GM10248 (cell line): ENCODE measurements at places on chromosomes 11 and 22.

GRCh38 chr11:2275334-2276279 is 5.2 kb upstream of the ASCL2 start:
- DNase-seq, result no peak

GRCh38 chr22:19864538-19865106 is 9.9 kb upstream of the GNB1L start:
- DNase-seq, result no peak

DNA sequence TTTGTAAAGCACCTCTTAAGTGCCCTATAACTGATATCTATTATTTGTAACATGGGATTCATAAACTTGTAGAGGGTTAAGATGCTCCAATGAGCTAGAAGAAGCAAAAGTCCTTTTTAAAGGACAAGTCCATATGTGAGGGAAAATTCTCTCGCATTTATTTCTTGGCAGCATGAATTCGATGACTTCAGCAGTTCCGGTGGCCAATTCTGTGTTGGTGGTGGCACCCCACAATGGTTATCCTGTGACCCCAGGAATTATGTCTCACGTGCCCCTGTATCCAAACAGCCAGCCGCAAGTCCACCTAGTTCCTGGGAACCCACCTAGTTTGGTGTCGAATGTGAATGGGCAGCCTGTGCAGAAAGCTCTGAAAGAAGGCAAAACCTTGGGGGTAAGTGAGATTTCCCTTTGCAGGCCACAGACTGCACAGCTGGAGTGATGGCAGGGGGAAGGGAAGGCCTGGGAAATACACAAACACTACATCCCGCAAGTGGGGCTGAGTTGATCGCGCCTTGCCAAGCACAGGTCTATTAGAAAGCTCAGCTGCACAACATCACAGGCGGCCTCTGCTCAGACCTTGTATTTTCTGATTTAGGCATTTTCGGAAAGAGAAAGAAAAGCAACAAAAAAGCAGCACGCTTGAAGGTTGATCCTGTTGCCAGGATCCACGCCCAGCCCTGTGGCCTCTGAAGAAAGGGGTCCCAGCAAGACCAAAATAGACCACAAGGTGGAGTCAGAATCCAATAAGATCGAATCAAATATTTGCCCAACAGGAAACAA is 1.5 kb downstream of the MS4A8 start:
- peak; percentile 45 for DNase-seq

- DNase-seq, result peak; percentile 75
These were observed 21.5 kb downstream of the BIRC2 start for GRCh38 chr11:102368472-102368871.

DNA sequence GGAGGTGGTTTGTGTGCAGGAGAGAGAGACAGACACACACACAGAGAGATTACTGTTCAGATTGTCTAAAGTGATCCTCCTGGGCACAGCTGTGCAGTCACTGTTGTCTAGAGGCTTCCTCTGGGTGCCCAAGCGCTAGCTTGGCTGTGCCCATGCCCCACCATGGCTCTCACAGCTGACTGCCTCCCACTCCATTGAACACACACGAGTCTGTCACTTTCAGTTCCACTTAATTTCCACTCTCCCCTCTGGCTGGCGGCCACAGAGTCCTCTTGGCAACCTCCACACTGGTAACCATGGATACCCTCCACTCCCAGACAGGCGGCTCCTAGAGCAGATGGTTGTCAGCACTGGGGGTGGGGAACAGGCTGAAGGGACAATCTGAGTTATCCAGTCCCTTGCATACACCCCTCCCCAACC is 29.1 kb downstream of the MAP6 start:
- DNase-seq, result no peak

DNA sequence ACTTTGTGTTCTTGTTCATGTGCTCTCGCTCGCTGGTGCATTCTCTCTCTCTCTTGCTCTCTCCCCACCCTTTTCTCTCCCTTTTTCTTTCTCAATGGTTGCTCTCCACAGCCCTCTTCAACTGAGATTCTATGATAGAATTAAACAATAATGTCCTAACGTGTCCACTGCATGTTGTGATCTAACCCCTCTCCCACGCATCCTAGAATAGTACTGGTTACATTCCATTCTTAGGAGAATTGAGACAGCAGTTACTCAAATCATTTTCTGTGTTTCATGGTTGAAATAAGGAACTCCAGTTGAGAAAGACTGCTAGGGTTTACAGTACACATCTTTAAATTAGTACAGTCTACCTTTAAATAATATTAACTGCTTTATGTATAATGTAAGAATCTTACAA is 318.1 kb upstream of the PITPNB start:
- DNase-seq, result no peak

DNA sequence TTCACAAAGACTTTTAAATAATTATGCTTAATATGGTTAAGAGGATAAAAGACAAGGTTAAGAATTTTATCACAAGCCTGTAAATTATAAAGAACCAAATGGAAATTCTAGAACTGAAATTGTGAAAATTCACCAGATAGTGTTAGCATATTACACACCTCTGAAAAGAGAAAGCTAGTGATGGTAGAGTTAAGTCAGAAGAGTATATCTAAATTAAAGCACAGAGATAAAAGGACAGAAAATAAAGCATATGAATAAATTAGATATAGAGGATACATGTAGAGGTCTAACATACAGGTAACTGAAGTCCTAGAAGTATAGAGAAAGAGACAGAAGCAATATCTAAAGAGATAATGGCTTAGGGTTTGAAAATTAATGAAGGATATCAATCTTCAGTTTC is 4.2 kb upstream of the CLTCL1 start:
- no peak for DNase-seq

GRCh38 chr11:70068345-70068744 is 9.8 kb upstream of the ANO1 start:
- DNase-seq, result no peak

DNA sequence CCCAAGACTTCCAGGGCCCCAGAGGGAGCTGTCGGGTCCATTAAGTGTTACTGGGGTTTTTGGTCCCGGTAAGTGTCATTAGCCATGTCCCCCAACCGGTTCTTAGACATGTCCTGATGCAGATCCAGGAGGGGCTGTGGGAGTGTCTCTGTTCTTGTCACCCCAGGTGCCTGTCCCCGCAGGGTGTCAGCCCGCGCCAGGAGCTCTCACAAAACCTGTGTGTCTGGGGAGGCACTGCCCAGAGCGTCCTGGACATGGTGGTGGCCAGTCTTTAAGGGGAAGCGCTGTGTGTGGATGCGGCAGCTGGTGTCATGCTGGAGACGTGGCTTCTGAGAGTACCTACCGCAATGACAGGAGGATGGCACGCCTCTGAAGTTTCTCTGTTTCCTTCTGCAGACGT is 12.5 kb upstream of the PARVG start:
- DNase-seq, result no peak

GRCh38 chr22:38080850-38081635 is 2.9 kb downstream of the SLC16A8 start:
- no peak for DNase-seq

- DNase-seq, result peak; percentile 27
These were observed 1.3 kb upstream of the KDM2A start for GRCh38 chr11:67117672-67118180.

- no peak for DNase-seq
These were observed 265.7 kb downstream of the JRKL start for GRCh38 chr11:96655474-96655873.

DNA sequence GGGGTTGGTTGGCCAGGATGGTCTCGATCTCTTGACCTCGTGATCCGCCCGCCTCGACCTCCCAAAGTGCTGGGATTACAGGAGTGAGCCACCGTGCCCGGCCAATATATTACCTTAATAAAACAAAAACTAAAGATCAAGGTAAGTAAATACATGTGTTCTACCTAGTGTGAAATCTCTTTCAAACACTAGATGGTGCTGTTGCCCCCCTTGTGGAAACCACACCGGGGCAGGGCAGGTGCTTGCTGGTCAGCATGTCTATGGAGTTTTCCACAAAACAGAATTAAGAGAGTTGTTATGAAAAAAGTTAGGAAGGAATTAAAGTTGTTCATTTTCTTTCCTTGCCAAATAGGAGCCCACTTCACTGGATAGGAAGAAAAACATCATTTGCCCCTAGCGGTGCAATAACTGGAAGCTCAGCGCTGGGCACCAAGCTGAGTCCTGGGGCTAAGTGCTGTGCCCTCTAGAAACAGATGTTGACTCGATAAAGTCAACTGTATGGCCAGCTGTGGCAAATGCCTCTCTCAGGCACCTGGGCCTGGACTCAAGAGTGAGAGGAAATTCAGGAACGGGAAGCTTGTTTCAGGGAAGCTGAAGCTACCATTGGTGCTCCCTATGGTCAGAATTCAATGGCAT is 6.3 kb upstream of the KCNJ5 start:
- peak; percentile 73 for DNase-seq

DNA sequence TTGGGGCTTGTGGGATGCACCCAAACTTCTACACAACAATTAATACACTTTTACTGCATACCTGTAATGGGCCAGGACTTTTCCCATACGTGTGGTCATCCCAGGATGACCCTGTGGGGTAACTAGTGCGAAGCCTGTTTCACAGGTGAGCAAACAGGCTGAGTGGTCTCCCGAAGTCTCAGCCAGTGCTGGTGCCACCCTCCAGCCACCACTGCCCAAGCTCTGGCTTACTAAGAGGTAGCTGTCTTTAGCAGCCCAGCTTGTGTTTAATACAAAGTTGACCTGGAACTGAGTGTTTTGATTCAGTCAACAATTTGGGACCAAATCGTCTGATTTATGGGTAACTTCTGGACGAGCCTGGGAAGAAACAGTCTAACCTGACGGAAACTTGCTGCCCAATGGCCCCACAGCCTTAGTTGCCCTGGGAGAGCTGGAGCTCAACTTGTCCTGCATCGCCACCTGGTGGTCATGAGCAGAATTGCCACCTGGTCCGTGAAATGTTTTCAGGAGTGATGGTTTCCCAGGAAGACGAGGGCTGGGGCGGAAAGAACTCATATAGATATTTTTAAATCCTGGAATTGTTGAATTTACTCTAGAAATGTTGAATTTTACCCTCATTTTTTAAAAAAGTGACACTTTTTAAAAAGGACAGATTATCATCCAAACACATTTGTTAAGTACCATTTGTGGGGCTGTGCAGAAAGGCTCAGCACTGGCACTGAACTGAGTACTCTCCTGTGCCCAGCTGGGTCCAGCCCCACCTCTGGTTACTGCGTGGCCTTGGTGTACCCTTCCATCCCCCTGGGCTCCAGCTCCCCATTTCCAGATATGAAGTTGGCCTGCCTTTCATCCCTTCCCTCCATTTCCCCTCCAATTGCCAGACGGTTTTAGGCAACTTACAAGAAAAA is 95.5 kb upstream of the PARVA start:
- peak; percentile 82 for DNase-seq

GRCh38 chr11:2483426-2483825 is 38.6 kb downstream of the KCNQ1 start:
- DNase-seq, result no peak

- no peak for DNase-seq
These were observed 308.0 kb upstream of the ZC3H12C start for GRCh38 chr11:109785198-109785597.

DNA sequence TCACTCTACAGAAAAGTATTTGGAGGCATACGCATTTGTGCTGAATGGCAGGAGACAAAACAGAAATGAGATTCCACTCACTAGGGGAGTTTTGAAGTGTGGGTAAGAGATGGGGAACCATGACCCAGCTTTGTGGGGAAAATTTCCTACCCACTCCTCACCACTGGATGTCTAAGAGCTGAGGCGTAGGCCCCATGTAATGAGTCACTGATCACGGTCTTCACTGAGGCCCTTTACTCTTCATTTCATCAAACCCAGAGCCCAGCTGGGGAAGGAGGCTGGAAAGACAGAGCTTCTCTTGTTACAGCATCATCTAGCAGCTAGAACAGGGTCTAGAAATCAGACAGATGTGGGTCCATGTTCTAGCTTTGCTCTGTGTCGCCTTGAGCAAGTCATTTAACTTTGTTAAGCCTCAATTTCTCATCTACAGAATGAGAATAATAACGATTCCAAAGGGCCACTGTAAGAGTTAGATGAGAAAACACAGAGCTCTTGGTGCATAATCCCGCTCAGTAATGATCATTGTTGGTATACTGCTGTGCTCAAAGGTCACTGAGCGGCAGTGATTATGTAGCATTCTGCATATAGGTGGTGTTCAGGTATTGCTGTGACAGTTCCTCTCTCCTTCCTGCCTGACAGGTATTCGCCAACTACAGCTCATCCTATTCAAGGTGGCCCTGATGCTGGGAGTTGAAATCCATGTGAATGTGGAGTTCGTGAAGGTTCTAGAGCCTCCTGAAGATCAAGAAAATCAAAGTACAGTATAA is 97.2 kb downstream of the MICAL2 start:
- DNase-seq, result no peak

GRCh38 chr11:111570796-111571195 is 30.3 kb downstream of the LAYN start:
- no peak for DNase-seq

DNA sequence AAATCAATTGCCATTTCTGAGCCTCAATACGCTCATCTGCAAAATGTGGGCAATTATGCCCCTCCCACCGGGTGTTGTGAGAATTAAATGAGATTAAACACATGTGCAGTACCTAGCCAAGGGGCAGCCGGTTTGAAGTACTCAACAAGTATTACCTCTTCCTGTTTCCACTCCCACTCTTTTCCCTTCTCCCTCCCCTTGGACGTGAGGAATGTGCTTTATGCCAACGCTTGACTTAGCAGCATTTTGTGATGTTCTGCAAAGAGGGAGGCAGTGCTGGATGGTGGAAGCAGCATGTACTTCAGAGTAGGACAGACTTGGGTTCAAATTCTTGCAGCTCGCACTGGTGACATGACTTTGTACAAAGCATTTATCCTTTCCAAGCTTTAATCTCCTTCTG is 306.0 kb downstream of the BUD13 start:
- no peak for DNase-seq

- peak; percentile 60 for DNase-seq
These were observed 47.3 kb downstream of the NRXN2 start for GRCh38 chr11:64675450-64676260.
